ENCODE measurements at places on chromosomes 2 and 18.
A peak's percentile ranks its signal among the peaks of the same experiment; 100 is the strongest.

DNA sequence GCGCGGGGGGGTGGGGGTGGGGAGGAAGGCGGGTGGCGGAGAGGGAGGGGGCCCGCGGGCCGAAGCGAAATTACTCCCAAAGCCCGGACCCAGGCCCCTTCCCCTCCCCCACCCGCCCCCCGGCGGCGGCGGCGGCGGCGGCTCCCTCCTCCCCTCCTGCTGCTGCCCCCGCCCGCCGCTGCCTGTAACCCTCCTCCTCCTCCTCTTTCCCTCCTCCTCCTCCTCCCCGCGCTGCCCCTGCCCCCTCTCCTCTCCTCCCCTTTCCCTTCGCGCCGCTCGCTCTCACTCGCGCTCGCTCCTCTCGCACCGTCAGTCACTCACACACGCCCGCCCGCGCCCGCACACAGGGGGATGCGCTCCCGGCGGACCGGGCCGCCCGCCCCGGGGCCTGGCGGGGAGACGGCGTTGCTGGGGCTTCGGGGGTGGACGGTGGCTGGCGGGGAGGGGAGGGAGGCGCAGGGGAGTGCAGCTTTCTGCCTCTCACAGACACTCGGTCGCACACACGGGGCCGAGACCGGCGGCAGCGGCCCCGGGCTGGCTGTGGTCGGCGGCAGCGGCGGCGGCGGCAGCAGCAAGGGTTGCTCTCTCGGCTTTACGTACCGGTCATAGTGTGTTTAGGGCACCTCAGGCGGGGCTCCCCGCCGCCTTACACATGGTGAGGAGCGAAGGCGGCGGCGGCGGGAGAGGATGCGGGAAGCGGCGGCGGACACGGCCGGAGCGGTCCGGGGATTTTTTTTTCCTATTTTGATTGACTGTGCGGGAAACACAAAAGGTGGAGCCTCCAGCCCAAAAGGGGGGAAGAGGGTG, 405 bp downstream of the SP3 start:
- peak; percentile 82 for DNase-seq

DNA sequence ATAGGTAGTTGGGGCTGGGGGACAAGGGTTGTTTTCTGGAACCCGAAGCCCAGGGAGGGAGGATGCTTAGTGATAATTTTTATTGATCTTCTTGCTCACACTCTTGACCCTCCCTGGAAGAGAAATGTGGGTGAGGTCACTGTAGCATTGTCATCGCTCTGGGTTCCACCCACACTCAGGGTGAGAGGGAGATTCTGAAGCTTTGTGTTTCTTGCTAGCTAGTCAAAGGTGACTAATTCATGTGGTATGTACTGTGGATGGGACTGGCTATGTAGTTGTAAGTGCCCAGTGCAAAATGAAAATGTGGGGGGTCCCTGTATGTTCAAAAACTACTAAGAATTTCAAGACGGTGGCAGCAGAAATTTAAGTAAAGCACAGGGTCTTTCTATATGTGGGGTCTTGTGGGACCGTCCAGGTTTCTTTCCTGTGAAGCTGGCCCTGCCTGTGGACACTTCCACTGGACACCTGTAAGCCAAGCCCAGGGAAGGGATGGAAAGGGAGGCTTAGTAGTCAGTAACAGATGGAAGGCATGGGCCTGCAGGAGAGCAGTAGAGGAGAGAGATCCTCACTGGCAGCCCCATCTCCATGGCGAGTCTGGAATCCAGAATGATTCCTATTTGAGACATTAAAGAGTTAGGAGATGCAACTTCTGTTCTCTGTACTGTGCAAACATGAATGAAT, 35.0 kb downstream of the TSN start:
- peak; percentile 89 for DNase-seq

- no peak for DNase-seq
Observed at GRCh38 chr2:191263050-191263449, 17.8 kb downstream of the MYO1B start.

- no peak for DNase-seq
Observed at GRCh38 chr18:25042641-25043051, 309.3 kb downstream of the ZNF521 start.

GRCh38 chr18:58996696-58997095, 132.0 kb downstream of the ZNF532 start:
- DNase-seq: no peak

- DNase-seq: no peak
Observed at GRCh38 chr2:165560377-165560988, 91.0 kb downstream of the CSRNP3 start.

DNA sequence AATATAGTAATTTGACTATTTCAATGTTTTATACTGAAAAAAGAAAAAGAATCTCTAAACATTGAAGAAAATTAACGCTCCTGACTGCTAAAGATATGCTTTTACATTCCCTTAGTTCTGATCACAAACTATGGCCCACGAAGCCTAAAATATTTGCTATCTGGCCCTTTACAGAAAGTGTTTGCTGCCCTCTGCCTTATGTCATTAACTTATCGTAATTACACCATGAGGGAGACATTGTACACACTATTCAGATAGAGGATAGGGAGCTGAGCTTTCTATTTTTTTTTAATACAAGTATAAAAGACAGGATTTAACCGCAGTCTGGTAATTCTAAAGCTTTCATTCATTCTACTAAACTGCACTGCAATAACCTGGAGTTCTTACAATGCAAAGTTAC, 393.1 kb upstream of the DCC start:
- no peak for DNase-seq

DNA sequence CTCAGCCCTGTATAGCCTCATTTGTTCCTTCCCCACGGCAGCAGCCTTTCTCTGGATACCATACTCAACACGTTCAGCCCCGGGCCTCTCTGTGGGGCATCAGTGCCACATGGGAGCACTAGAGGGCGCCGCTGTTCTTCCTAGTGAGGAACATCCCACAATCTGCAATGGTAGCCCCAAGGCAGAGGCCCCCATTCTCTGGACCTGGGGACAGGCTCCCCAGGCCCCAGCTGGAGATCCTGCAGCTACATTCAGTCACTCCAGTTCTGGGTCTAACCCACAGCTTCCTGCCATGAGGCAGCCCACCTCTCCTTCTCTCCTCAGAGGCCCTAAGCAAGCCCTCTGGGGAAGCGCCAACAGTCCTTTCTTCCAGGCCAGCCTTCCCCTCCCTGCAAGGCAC, 14.2 kb upstream of the SFXN5 start:
- DNase-seq: peak; percentile 83

- no peak for DNase-seq
Observed at GRCh38 chr2:127044165-127044718, 62.7 kb downstream of the BIN1 start.
